ENCODE measurements at places on chromosomes 5 and 9.

GRCh38 chr5:73365990-73366667, 82.4 kb downstream of the FOXD1 start:
- no peak for DNase-seq

DNA sequence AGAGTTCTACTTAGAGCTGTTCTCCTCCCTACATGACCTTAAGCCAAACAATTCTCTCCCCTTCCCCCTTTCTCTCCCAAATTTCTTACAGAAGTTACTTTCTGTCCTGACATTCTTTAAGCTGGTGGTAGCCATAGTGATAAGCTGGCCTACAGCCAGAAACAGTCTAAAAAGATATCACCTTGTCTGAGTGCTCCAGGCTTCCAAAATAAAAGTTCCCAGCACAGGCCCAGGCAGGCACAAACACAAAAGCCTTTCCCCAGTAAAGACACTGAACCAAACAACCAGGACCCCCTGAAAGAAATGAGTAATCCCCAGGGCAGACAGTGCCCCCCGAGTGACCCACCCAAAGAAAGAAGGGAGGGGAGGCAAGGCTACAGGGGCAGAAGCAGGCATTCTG, 19.2 kb downstream of the SIL1 start:
- no peak for DNase-seq

- DNase-seq, result no peak
Measured at GRCh38 chr5:110727025-110727314, 499 bp upstream of the TMEM232 start.

GRCh38 chr5:35870605-35871004, 13.9 kb downstream of the IL7R start:
- DNase-seq, result no peak

DNA sequence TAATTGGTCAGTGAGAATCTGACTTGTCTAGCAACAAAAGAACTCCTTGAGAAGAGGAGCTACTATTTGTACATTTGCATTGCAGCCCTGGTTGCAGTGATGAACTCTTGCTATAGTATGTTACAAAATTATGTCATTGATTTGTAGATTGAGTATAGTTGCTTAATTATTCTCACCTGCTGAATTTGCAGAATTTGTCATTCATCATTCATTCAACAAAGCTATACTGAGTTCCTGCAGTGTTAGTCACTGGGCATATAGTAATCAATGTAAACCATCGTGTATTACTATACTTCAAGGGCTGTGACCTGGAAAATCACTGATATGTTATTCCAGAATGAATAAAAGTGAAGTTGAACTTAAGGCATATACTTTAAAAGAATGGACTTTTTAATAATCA, 50.1 kb downstream of the SLC1A3 start:
- no peak for DNase-seq

GRCh38 chr5:4101189-4101588, 505.6 kb downstream of the IRX1 start:
- no peak for DNase-seq

Measured in AG04450 (cell line).